ENCODE measurements at places on chromosomes 7 and 10.

GRCh38 chr7:15688279-15688626, 1.8 kb upstream of the MEOX2 start:
- DNase-seq, result no peak

DNA sequence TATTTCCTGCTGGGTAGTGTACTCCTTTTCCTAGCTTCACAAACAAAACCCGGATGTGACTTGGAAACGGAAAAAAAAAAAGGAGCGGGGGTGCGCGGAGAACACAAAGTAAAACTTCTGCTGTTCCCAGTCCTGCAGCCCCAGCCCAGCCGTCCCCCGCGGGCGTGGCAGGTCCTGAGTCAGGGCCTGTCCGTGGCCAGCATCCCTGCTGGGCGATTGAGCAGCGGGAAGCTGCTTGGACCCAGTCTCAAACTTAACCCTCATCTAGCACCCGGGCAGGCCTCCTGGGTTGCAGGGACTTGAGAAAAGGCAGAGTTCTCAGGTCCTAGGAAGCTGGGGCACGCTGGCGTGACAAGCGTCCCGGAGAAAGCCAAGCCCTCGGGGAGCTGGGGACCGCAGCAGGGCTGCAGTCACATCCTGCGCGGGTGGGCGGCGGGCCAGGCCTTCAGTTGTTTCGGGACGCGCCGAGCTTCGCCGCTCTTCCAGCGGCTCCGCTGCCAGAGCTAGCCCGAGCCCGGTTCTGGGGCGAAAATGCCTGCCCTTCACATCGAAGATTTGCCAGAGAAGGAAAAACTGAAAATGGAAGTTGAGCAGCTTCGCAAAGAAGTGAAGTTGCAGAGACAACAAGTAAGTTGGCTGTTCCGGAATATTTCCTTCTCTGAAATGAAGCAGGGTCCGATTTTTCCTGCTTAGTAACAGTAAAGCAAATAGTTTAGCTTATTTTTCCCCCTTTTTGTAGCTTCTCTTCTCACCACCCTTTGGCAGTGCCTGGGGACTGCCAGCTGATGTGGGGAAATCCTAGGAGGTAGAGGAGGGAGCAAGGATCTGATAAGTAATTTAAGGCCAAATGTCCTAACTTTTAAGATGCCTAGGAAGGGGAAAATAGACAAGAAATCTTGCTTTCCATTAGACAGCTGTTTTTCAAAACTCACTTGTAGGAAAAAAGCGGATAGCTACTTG, at the start of gene GNG11:
GNG11 (plus strand) TSS at position 129 of the 960 bp plus-strand sequence; CDS start at position 532, 403 bp downstream.
- DNase-seq, result no peak

- DNase-seq, result no peak
Measured at GRCh38 chr7:46996972-46997371, 584.9 kb downstream of the TNS3 start.

GRCh38 chr10:76251841-76252671, 820.6 kb downstream of the LRMDA start:
- DNase-seq, result no peak

DNA sequence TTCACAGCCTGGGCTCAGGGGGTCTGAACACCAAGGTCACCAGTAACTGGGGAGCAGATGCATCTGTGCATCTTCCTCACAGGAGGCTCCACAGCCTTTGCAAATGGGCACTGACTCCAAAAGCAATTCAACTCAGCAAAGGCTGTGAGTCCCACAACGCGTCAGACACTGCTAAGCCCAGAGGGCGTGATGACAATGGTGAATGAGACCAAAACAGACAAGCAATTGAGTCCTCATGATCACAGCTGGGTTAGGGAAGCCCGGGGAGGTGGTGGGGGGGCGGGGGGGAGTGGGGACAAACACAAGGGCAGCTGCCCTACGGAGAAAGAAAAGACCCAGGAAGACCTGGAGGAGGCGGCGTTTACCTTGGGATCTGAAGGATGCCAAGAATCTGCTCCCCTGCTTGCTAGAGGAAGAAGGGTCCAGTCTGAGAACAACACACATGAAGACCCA, 61.6 kb upstream of the RNF32 start:
- DNase-seq, result no peak

- no peak for DNase-seq
Measured at GRCh38 chr10:81995254-81995653, 120.3 kb downstream of the NRG3 start.

DNA sequence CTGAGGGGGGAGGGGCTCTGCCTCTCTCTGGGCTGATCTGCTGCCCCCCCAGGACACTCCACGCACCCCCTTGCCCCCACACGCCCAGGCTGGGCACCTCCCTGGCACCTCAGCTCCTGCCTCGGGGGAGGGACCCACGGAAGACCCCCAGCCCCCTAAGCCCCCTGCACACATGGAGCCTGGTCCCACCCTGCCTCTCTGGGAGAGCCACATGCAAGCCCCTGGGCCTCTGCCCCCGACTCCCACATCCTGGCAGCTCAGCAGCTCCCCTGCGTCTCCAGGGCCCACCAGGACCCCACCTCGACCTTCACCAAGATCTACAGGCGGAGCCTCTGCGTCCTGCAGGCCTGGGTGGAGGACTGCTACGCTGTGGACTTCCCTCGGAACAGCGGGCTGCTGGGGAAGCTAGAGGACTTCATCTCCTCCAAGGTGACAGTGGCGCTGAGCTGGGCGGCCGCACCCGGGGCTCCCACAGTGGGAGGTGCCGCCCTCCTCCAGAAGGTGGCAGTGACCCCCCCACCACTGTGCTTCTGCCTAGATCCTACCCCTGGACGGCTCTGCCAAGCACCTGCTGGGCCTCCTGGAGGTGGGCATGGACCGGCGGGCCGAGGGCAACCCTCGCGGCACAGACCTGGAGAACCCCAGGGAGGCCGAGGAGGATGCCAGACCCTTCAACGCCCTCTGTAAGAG, 18.7 kb upstream of the UTF1 start:
- no peak for DNase-seq

GRCh38 chr10:86113501-86113900, 253.1 kb downstream of the GRID1 start:
- no peak for DNase-seq

- no peak for DNase-seq
Measured at GRCh38 chr10:133282846-133283390, 6.2 kb upstream of the ADAM8 start.

- no peak for DNase-seq
Measured at GRCh38 chr7:114925434-114925833, 3.5 kb downstream of the MDFIC start.

- no peak for DNase-seq
Measured at GRCh38 chr7:29255906-29256692, 61.5 kb downstream of the CHN2 start.

- DNase-seq, result no peak
Measured at GRCh38 chr10:102453502-102453901, 2.2 kb upstream of the C10orf95 start.

DNA sequence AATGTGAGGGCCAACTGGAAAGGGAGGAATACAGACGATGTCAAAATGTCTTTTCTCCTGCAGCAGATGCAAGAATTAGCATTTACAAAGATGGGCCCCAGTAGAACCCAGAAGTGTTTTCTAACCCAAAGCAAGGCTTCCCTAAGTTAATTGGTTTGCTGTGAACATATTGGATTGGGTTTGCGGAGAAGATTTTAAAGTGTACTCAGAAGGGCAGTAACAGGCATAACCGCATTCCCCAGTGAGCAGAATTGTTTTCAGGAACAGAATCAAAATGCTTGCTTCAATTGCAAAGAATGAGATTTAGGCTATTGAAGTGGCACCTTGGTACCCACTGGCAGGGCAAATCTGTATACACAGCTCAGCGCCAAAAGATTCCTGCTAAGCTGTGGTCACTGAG, 78.0 kb downstream of the NRP1 start:
- DNase-seq, result no peak

DNA sequence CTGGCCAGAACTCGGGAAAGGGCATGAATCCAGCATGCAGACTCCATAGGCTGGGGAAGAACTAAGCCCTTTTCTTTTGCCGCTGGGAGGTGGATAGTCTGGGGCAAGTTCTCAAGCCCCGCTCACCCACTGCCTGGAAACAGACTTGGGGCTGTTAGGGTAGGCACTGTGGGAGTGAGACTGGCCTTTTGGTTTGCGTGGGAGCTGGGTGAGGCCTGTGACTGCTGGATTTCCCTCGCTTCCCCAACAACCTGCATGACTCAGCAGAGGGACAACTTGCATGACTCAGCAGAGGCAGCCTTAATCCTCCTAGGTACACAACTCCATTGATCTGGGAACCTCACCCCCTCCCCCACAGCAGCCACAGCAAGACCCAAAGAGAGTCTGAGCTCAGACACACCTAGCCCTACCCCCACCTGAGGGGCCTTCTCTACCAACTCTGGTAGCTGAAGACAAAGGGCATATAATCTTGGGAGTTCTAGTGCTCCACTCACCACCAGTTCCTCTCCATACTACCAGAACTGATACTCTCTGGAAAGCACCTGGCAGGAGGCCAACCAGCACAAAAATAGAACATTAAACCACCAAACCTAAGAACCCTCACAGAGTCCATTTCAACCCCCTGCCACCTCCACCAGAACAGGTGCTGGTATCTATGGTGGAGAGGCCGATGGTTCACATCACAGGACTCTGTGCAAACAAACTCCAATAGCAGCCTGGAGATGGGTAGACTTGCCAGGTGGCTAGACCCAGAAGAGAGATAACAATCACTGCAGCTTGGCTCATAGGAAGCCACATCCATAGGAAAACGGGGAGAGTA, 81.4 kb upstream of the LAMB4 start:
- no peak for DNase-seq

DNA sequence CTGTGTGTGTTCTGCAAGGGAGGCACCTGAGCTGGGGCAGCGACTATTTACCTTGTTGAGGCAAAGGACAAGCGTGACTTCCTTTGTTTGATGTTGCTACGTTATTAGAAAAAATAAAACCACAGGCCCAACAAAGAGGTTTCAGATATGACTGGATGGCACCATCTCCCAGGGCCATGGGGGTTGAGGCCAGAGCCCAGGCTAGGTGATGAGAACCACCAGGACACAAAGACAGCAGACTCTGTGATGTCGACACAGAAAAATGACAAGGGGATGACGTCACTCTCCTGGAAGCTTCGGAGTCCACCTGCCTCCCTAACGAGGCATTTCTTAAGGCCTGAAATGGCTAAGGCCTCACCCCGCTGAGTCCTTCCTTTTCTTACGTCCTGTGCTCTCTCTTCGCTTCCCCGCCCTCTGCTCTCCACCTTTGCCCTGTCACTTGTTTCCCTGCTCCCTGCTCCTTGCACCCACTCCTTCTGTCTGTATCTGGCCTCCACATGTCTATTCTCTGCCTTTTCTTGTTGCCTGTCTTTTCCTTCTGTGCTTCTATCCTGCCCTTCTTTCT, 83.0 kb upstream of the ADRB1 start:
- DNase-seq, result no peak

DNA sequence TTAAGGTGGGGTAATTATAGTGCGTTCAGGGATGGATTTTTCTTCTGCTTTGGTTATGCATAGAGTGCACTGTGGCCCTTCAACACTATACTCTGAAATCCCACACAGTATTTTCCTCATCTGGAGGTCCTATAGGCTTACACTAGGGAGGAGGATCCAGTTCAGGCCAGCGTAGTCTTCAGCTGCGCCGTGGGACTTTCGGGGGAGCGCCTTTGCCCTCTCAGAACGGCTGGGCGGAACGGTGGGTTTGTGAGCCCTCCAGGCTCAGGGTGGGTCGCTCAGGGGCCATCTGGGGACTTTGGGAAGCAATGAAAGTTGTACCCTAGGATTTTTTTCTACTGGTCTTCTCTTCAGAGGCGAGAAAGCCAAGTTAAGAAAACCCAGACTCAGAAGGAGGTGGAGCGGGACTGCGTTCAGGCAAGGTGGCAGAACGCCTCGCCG, 652 bp upstream of the VPS26A start:
- no peak for DNase-seq
